ENCODE measurements at places on chromosomes 13 and 19.

DNA sequence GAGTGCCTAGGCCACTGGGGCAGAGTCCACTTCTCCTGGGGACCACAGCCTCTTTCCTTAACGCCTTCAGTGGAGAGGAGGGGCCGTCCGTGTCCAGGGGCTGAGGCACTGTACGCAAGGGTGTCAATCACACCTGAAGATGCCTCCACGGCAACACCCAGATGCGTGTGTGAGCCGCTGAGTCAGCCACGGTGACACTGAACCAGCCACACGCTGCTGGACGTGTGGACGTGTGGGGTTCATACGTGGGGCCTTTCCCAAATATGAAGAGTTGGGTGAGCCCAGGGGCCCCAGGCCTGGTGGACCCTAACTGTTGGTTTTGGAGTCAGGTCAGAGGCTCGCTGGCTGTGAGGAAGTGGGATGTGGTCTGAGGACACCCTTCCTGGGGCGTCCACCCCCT lies 51.6 kb downstream of the TMEM255B start:
- DNase-seq: no peak

DNA sequence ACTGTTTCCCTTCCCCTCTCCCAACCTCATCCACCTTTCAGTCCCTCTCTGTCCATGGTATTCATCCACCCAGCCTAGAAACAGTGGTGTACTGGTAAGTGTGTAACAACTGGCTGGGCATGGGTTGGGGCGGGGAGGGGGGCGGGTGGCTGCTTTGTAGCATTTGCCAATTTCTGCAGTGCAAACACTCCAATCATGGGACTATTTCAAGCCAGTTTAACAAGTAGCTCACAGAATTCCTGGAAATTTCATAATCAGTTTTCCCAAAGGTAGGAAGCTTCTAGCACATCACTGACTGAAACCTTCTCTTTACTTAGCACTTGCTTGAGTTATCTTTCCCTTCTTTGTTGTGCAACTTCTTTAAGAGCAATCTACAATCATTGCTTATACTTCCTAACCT lies 100.8 kb upstream of the WASF3 start:
- no peak for DNase-seq

- DNase-seq: no peak
Measured at GRCh38 chr13:105232439-105232838, 1303.0 kb downstream of the EFNB2 start.

DNA sequence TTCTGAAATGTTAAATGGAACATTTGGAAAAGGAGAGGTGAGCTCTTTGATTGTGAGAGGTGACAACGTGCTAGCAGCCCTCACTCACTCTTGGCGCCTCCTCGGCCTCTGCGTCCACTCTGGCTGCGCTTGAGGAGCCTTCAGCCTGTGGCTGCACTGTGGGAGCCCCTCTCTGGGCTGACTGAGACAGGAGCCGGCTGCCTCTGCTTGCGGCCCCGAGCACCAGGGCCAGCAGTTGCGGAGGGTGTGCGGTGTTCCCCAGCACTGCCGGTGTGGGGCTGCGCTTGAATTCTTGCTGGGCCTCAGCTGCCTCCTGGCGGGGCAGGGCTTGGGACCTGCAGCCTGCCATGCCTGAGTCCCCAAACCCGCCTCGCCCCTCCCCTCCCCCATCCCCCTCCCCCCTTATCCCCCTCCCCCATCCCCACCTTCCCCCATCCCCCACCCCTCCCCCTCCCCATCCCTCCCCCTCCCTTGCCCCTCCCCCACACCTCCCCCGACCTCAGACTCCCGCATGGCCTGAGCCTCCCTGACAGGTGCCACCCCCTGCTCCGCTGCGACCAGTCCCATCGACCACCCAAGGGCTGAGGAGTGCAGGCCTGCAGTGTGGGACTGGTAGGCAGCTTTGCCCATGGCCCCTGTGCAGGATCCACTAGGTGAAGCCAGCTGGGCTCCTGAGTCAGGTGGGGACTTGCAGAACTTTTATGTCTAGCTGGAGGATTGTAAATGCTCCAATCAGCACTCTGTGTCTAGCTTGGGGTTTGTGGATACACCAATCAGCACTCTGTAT lies 411.0 kb downstream of the OLFM4 start:
- DNase-seq: no peak
